ENCODE measurements at places on chromosomes 4 and X.

GRCh38 chr4:121252224-121252806 is 88.2 kb upstream of the TNIP3 start:
- peak; percentile 45 for DNase-seq

DNA sequence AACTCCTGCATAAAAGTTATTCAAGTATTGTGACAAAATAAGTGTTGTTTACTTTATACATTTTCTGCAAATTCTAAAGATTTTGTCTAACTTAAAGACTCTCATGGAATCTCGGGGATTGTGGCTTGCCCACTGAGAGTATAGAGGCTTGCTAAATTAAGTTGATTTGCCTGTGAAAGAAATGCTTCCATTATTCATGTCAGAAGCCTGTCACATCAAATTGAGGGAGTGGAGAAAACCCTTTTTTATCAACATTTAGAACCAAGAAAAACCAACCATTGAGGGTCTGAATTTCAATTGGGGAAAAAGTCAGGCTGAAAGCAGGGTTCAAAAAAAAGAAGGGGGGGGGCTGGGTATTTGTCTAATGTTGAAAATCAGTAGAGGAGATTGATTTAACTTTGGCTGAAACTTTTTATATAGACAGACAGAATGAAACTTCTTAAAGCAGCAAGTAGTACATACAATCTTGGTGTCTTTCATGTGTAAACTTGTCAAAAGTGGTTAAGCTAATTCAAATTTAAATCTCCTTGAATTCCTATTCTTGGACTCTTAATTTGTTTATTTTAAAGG is 144.8 kb upstream of the CXorf66 start:
- no peak for DNase-seq

- no peak for DNase-seq
Observed at GRCh38 chr4:181968371-181968770, 274.8 kb upstream of the TENM3 start.

- peak; percentile 27 for DNase-seq
Observed at GRCh38 chr4:26787461-26788340, 72.9 kb upstream of the STIM2 start.

DNA sequence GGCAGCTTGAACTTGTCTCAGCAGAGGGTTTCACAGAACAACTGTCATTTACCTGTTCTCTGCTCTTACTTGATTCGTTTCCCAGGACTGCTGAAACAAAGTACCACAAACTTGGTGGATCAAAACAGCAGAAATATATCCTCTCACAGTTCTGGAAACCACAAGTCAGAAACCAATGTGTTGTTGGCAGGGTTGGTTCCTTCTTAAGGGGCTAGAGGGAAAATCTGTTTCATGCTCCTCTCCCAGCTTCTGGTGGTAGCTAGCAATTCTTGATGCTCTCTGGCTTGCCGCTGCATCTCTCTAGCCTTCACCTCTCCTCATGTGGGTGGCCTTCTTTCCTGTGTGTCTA is 4.7 kb downstream of the TLR8 start:
- DNase-seq, result no peak

DNA sequence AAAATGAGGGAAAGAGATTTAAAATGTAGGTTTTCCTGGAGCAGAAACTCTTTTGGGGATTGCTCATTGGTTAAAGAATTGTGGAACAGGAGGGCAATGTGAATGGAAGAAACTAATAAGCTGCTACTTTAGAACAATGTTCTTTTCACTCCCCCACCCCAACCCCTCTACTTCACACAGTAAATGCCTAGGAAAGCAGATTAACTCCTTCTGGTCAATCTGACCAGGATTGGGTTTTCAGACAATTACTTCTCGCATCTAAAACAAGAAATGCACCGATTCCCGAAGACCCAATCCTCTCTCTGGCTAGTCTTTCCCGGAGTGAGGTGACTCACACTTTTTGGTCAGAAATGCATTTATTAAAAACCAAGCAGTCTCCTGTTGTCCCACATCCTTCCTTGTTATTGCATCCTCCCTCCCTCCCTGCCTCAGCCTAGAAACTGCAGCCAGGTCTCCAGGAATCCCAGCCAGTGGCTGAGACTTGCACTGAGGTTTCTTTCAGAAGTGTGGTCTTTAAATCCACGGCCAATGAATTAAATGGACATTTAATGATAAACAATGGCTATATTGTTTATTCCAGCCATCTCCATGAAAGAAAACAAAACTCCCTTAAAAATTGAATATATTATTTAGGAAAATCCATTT is 21.4 kb downstream of the MFAP3L start:
- no peak for DNase-seq

GRCh38 chr4:76035799-76036380 is at the start of gene CXCL11:
Gene CXCL11 (minus strand): TSS chr4:76036070. CDS start chr4:76035987, 83 bp downstream.
- DNase-seq, result no peak

- no peak for DNase-seq
Observed at GRCh38 chr4:71841336-71841735, 57.5 kb upstream of the GC start.

Measured in stimulated activated CD4-positive, alpha-beta T cell treated with anti-CD3 and anti-CD28 coated beads, Interleukin-4, amount 100 ng/mL, for 4 hours (primary cell).